ENCODE measurements at places on chromosomes 7 and 10. TPM values are rescaled to one million over a fixed set of nuclear protein-coding genes. Genes with fewer than 3 reads are reported as not detected.

DNA sequence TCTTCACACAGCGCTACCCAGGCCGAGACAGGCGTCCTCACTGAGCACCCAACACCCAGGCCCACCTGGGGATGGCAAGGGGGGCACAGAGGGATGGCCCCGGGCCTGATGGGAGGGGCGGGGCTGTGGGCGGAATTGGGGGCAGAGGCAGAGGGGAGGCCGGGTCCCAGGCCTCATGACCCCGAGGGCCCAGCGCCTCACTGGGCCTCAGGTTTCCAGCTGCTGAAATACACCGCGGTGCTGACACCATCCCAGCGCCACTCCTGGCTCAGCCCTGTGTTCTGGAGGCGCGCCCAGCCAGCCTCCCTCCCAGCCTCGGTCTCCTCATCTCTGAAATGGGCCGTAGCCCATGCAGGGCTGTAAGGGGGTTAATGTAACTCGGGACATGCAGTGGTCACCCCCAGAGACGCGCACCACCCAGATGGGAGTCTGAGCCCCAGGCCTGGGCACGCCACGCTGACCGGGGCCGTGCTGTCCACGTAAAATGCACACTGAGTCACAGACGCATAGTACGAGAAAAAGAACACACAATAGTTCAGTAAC is 82.3 kb downstream of the UNCX start:
- H3K4me1 ChIP-seq = no peaks in the 10 kb centered on the region
- H3K27me3 ChIP-seq = peaks cover 5% of the 10 kb centered on the region
- H3K27ac ChIP-seq = no peak overlapping the region
- DNase-seq = no peak

- peaks cover 6% of the 10 kb centered on the region for H3K27me3 ChIP-seq
- no peaks in the 10 kb centered on the region for H3K4me1 ChIP-seq
- DNase-seq = no peak
Observed at GRCh38 chr10:33952692-33953360, 618.4 kb upstream of the NRP1 start.

DNA sequence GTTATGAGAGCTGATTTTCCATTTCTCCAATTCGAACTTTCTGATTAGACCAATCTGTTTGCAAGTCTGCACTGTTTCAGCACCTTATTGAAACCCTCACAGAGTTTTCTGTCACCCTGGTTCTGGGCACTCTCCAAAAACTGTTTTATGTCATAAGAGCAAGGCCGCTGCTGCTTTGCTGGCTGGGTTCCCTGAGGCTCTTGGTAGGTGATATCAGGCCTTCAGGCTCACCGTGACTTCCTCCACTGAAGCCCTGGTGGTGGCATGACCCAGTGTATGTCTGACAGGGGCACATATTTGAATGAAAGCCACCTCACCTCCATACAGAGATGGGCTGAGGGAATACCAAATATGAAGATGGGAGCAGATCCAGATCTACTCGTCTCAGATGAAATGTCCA is 8.3 kb downstream of the RABGEF1 start:
- H3K4me1 ChIP-seq = peaks cover 63% of the 10 kb centered on the region
- H3K27me3 ChIP-seq = no peaks in the 10 kb centered on the region
- DNase-seq = no peak
- H3K27ac ChIP-seq = no peak overlapping the region

GRCh38 chr10:974038-974784 is 14.0 kb upstream of the GTPBP4 start:
- no peaks in the 10 kb centered on the region for H3K4me1 ChIP-seq
- H3K27ac ChIP-seq = no peak overlapping the region
- H3K4me3 ChIP-seq = no peak overlapping the region
- H3K36me3 ChIP-seq = peaks cover 6% of the 10 kb centered on the region
- no peak for DNase-seq
- H3K27me3 ChIP-seq = peaks cover 6% of the 10 kb centered on the region

GRCh38 chr7:85150624-85151023 is 36.2 kb downstream of the SEMA3D start:
- DNase-seq = no peak
- H3K27ac ChIP-seq = no peak overlapping the region
- H3K27me3 ChIP-seq = no peaks in the 10 kb centered on the region
- H3K36me3 ChIP-seq = no peaks in the 10 kb centered on the region

Gene EPHB4
- 12.3 TPM for total RNA-seq

Gene SORBS1
- total RNA-seq = 1.7 TPM

Data from naive thymus-derived CD8-positive, alpha-beta T cell (primary cell).